ENCODE measurements at places on chromosomes 12 and 14.
A peak's percentile ranks its signal among the peaks of the same experiment; 100 is the strongest.

- DNase-seq, result no peak
Measured at GRCh38 chr12:132162508-132163031, 18.3 kb downstream of the NOC4L start.

DNA sequence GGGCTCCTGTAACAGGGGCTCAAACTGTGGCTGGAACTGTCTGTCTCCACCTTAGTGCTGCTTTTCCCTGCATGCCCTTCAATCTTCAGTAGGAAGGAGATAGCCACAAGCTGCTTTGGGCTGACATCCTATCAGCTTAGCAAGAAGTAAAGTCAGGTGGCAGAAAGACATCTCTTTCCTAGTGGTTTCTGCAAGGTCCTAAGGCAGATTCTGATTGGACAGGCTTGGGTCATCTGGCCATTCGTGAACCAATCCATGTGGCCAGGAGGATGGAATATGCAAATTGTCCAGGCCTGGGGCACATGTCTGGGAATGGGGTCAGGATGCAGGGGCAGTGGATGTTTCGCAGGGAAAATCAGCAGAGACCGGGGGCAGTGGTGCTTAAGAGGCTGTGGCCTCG lies 5.2 kb downstream of the RITA1 start:
- DNase-seq, result no peak

- no peak for DNase-seq
Measured at GRCh38 chr12:49684310-49684854, 22.8 kb downstream of the FMNL3 start.

- no peak for DNase-seq
Measured at GRCh38 chr12:89040146-89040964, 311.9 kb downstream of the DUSP6 start.

DNA sequence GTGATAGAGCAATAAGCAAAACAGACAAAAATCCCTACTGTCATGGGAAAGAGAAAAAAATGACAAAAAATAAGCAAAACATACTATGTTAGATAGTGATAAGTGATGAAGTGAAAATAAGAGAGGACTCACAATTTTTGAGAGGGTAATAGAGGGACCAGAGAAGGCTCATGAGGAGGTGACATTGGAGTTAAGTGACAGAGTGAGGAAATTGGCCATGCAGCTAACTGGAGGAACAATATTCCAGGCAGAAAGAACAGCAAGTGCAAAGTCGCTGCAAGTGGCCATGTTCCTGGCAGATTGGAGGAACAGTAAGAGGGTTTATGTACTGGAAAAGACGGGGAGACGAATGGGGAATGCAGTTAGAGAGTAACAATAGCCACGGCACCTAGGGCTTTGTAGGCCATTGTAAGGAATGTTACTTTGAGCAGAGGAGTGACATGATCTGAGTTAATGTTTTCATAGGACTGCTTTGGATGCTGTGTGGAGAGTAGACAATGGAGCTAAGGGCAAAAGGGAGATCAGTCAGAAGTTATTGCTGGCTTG lies 1.4 kb upstream of the SAV1 start:
- no peak for DNase-seq

- DNase-seq, result no peak
Measured at GRCh38 chr12:12587878-12588277, 23.8 kb upstream of the CREBL2 start.

DNA sequence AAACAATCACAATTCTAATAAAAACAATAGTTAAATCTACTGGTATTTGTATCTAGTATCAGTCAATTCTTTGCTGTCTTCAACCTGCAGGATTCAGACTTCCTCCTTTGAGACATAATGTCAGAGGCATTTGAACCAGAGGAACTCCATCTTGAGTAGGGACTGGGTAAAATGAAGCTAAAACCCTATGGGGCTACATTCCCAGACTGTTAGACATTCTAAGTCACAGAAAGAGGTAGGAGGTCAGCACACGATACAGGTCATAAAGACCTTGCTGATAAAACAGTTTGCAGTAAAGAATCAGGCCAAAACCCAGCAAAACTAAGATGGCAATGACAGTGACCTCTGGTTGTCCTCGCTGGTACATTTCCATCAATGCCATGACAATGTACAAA lies 48.2 kb upstream of the MAP3K9 start:
- DNase-seq, result no peak

- DNase-seq, result no peak
Measured at GRCh38 chr14:47390831-47391504, 284.4 kb downstream of the MDGA2 start.

DNA sequence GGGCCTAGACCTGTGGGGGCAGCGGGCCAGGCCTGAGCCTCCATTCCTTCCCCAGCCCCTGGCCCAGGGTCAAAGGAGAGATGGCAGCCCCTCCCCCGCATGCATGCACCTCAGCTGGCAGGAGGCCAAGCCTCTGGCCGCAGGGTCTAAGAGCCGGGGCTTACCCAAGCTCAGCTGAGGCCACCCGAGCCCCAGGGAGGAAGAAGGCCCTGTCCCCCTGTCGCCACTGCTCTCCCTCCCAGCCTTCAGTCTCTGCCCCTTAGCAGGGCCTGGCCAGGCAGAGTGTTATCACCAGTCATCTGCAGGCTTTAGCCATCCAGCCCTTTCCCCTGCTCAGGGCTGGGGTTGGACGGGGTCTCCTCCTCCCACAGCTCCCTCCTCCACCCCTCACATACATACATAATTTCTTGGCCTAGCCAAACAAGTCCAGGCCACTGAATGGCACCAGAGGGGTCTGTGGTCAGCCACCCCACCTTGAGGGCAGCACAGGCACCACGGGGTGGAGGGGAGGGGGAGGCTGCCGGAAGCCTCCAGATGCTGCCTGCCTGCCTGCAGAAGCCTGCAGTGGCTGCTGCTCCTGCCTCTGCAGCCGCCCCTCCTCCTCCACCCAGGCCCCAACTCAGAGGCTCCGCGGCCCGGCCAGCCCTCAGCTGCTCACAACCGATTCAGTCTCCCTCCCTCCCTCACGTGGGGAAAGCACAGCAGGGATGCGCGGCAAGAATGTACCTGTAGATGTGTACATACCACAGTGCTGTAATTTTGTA lies 22.8 kb downstream of the RAB35 start:
- DNase-seq, result no peak

DNA sequence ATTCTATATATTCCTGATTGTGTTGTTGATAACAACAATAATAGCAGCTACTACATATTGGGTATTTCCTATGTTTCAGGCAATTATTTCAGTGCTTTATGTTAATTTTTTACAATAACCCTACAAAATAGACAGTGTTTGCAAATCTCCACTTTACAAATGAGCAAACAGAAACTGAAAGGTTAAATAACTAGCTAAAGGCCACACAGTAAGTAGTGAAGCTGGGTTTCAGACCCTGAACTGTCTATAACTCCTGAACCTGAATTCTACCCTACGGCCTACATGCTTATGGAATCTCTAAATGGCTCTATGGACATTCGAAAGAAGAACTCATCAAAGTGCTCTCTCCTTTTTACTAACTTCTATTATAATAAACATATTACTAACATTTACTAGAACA lies 19.7 kb upstream of the NUDT4 start:
- DNase-seq, result no peak

GRCh38 chr14:71383510-71383909 lies 476.3 kb downstream of the PCNX1 start:
- DNase-seq, result no peak

GRCh38 chr14:89302396-89302950 lies 114.6 kb downstream of the FOXN3 start:
- DNase-seq, result no peak

- DNase-seq, result no peak
Measured at GRCh38 chr14:95651028-95651427, 35.2 kb upstream of the TCL1B start.

DNA sequence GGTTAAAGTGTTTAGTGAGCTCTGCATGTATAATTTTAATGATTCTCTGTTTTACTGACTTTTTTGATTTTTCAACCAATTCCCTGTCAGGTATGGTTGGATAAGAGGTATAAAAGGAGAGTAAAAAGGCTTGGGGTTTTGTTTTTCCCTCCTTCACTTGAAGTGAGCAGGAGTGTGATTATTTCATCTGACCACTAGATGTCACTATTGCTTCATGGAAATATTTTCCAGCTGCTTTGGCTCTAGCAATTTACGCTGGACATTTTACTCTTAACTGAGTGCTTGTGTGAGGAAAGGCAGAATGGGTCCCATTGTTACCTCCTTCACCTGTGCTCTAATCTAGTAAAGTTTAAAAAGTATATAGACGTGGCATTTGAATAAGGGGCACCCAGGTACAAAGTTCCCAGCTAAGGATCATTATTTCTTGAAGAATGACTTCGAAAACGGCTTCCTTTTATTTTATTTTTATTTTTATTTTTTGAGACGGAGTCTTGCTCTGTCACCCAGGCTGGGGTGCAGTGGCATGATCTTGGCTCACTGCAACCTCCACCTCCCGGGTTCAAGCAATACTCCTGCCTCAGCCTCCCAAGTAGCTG lies 66.5 kb downstream of the TBC1D30 start:
- DNase-seq, result no peak

DNA sequence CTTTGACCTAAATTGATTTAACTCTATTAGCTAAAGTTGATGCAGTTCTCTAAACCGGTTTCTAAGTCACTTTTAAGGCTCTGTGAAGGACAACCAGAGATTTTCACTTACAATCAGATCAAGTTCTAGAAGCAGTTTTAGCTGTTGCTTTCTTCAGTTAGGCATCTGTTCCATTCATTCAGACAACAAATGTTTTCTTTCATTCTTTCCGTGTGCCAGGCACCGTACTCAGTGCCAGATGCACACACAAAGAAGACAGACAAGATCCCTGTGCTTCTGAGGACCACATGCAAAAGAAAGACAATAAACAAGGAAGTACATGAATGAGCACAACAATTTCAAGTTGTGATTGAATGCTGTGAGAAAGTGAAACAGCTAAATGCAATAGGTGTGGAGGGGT lies 11.1 kb upstream of the EGLN3 start:
- DNase-seq, result no peak

- DNase-seq, result no peak
Measured at GRCh38 chr12:87704374-87704773, 324.8 kb downstream of the C12orf50 start.

DNA sequence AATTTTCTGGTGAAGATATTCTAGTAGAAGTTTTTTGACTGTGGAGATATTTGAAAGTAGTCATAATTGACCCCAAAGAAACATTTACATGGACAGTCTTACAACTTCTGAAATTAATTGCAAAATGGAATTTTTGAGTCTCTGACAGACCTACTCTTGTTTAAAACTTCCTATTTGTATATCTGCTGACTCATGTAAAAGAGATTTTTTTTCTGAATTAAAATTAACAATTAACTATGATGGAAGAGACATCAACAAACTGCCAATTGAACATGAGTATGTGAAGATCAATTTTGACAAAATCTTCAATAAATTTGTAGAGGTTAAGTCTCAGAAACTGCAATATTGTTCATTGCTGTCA lies 108.5 kb upstream of the MAX start:
- DNase-seq, result no peak

DNA sequence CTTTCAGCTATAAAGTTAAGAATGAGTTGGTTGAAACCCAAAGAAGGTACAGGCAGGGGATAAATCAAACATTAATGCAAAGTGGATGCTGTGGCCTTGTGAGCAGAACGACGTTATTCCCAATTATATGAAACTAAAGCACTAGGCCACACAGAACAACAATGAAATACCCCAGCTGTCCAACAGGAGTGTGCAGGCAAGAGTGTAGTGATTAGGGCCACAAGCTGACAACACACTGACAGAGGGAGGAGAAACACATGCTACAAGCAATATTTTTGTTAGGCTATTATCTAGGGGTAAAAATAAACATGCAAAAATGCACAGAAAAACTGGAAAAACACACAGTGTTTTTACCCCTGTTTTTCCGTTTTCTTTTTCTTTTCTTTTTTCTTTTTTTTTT lies 15.0 kb downstream of the MAP3K9 start:
- DNase-seq, result no peak

DNA sequence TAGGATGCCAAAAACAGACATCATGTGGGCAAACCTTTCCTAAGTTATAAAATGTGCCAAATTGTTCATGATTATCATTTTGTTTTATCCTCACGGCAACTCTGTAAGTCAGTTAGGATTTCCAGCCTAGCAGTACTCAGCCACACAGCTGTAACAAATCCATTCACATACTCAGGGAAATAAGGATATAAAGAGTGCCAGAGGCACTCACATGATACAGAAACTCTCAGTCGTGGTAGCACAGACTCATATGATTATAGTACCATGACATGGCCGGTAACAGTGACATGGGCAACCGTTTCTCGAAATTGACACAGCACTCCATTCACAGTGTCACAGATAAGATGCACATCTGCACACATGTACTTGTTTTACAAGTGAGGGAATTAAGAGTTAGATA lies 344.2 kb downstream of the LRIG3 start:
- no peak for DNase-seq

- DNase-seq, result no peak
Measured at GRCh38 chr14:55951341-55952206, 166.6 kb upstream of the PELI2 start.

- DNase-seq, result no peak
Measured at GRCh38 chr12:11771895-11772502, 122.5 kb downstream of the ETV6 start.

- peak; percentile 49 for DNase-seq
Measured at GRCh38 chr12:67441736-67442346, 172.7 kb downstream of the CAND1 start.

DNA sequence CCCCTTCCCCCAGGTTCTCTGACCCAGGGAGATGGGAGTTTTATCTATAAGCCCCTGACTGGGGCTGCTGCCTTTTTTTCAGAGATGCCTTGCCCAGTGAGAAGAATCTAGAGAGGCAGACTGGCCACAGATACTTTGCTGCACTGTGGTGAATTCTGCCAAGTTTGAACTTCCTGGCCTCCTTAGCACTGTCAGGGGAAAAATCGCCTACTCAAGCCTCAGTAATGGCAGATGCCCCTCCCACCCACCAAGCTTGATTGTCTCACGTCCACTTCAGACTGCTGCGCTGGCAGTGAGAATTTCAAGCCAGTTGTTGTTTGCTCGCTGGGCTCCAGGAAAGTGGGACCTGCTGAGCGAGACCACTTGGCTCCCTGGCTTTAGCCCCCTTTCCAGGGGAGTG lies 31.7 kb downstream of the KLRK1 start:
- no peak for DNase-seq

DNA sequence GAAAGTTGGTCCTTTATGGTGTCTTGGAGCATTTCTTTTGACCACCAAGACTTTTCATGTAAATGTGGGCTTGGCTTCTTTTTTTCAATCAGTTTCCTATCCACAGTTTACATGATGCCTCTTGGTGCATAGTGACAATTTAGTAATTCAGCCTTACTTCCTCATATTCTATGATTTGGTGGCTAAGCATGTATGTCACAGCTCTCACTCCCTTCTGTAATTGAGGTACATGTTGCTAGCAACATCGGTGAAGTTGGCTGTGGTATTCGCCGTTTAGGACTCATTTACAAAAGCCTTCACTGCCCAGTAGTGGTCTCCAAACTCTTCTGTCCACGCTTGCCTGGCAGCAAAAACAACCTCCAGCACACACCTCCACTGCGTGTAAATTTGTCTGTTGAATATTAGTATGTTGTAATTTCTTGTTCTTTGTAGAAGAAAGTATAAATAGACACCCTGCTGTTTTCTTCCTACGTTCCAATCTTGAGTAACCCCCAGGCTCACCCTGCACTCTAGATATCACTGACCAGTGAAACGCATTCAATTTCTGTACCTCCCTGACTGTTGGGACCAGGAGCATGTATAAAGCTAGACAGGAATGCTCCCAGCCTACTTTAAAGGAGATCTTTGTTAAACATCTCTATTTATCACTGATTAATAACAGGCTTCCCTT lies 90.4 kb downstream of the PPP2R5C start:
- no peak for DNase-seq

Data from DMS 273 treated with DMSO at 0.1 percent for 48 hours (cell line).